ENCODE measurements at places on chromosomes 4 and X.

DNA sequence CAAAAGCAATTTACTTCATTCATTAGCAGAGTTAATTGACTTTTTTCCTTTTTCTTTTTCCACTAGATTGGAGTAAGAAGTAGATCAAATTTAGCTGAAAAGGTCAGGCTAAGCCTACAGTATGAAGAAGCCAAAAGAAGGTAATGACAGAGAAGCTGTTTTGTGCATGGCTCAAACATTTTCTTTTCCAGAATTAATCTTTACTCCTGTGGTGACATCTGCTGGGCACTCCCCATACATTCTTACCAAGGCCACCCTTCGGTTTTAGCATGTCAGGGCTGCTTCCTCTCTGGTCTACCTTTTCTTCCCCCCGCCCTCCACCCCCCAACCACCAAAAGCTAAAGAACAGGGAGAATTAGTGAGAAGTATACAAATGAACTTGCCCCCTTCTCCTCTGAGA is 70.2 kb downstream of the CLDN22 start:
- peak; percentile 61 for ATAC-seq

DNA sequence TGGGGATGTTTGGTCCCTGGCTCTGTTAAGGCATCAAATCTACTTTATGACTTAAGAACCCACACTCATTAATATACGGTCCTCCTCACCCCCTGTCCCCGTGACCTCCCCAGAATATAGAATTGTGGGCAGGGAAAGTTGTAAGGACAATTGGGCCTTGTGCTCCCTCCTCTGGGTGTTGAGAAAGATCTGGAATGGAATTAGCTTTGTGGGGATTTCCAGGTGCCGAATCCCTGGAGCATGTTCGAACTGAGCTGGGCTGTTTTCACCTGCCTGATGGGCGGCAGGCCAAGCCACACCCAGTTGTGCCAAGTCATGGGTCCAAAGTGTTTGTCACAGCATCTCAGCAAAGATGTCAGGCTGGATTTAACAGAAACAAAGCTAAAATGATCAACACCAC is 349.3 kb upstream of the KLF3 start:
- peak; percentile 67 for ATAC-seq

DNA sequence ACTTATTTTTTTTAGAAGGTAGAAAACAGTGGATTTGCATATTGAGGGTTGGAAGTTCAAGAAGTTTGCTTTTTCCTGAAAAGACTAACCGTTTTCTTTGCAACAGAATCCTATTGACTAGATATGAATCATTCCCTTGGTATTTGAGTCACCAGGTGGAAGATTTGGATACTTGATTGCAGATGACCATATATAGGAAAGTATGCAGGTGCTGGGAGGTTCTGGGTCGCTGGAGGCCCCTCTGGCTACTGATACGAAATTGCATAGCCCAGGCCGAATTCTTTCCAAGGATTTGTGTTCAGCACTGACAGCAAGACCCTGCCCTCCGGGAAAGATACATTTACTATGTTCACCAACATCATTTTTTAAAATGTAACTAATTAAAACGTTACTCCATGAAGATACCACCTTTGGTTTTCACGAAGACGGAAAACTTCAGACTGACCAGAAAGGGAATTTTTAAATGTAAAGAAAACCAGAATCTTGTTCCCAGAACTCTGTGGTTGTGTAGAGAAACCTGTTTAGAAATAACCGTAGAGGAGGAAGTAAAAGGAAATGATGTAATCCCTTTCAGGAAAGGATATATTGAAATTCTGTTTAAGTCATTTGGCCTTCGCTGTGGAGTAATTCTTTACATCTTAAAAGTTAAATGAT is 946 bp downstream of the ANXA3 start:
- ATAC-seq = peak; percentile 87

- ATAC-seq = no peak
Measured at GRCh38 chr4:109723110-109723509, 6.8 kb downstream of the PLA2G12A start.

DNA sequence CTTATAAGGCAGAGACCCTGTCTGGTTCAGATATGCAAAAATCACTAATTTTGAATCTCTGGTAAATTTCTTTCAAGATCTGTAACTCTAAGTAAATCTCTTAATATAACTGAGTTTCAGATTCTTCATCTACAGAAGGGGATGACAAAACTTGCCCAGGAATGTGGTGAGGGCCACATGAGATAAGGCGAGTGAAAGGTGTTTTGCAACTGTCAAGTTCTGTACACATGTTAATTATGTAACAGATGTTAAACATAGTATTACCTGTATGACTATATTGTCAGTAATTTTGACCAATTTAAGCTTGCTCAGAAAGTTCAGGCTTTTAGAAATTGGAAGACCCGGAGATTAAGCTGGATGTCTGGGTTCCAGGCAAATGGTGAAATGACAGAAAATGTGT is 549 bp upstream of the GLRB start:
- ATAC-seq = no peak

DNA sequence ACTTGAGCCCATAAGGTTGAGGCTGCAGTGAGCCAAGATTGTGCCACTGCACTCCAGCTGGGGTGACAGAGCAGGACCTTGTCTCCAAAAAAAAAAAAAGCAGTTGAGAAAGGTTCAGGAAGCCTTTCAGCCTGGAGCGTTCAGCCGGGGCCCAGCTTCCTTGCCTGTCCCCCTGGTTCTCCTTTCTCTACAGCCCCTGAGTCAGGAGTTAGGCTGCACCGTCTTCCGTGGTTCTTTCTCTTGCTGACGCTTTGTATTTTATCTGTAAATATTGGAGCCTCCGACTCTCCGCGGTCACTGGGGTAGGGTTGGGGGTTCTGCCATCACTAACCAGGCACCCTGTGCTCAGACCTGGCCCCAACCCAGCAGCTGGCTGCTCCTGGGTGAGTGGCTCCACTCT is 13.8 kb upstream of the UVSSA start:
- no peak for ATAC-seq

- ATAC-seq = no peak
Measured at GRCh38 chr4:185344743-185345538, 50.8 kb downstream of the LRP2BP start.

- no peak for ATAC-seq
Measured at GRCh38 chr4:173288296-173288695, 45.9 kb downstream of the HMGB2 start.

- peak; percentile 69 for ATAC-seq
Measured at GRCh38 chr4:15451866-15452765, 17.6 kb upstream of the CC2D2A start.

Data from esophagus mucosa (tissue), 1 donor.